Stimulated activated CD4-positive, alpha-beta T cell treated with anti-CD3 and anti-CD28 coated beads, Interleukin-2, amount 100 ng/mL, for 24 hours (primary cell): ENCODE measurements at places on chromosomes 3 and 15.
A peak's percentile ranks its signal among the peaks of the same experiment; 100 is the strongest.

DNA sequence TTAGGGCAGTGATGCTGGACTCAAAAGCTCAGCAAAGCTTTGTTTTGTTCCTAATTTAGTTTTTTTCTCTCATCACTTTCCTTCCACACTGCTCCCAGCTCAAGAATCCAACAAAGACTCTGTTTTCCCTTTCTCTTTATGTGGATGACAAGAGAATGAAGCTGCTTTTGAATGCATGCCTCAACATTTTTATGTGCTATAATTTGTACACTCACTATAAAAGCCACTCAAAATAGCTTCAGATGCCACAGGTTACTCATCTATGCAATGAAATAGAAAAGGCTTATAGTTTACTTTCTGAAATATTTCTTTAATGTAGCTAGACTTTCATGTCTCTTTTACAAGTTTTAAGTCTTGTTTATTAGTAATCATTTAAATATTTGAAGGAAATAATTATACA, 714.9 kb downstream of the OTOL1 start:
- no peak for DNase-seq

DNA sequence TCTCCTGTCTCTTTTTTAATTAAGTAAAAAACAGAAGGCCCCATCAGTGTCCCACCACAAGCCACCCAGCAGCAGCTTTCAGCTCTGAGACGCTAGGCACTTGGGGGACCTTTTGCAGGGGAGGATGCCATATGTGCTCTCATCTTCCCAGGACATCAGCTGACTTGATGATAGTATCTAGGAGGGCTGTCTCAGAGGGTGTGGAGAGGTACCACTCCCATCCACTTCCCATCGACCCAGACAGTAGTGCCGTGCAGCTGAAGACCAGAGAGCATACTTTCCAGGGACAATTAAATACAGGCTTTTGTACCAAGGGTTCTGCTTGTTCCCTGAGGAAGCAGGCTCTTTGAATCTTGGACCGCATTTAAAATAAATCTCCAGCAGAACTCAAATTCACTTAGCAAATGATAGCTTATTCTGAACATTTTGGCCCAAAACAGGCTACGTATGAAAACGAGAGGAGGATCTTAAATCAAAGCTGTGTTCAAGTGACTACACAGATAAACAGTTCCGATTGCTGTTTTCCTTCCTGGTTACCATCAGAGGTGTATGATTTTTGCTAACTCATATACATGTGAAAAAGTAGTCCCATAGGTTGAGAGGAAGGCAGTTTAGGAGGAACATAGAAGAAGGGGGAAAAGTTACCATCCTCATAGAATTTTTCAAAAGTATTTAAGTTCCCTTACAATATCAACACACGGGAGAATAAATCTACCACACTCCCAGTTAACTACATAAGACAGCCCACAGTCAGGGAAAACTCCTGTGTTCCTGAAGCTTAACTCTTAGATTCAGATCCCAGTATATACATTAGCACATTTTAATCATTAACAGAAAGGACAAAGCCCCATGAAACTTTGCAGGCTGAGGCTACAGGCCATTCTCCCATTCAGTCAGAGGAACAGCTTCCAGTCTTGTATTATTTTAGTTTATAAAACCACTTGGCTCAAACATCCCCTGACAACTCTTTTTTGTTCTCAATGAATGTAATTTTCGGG, 9.5 kb downstream of the WNT5A start:
- no peak for DNase-seq

GRCh38 chr3:27971600-27971999, 249.5 kb upstream of the EOMES start:
- DNase-seq = no peak

DNA sequence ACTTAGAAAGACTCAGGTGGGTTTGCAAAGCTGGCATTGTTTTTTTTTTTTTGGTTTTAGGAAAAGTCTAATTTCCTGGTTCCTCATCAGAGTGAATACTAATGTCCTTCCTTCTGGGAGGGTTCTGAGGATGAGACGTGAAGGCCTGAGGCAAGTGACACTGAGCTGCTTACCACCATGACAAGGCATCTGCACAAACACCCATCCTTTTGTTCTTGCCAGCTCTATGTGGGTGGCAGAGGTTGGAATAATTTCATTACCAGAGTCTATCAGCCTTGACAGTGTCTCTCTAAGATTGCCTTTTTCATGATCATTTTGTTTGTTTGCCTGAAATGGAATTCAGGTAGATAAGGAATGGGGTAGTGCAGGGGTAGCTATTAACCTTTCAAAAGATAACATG, 17.1 kb downstream of the RTP4 start:
- DNase-seq = no peak

GRCh38 chr3:127690823-127691452, 18.2 kb downstream of the ABTB1 start:
- no peak for DNase-seq

DNA sequence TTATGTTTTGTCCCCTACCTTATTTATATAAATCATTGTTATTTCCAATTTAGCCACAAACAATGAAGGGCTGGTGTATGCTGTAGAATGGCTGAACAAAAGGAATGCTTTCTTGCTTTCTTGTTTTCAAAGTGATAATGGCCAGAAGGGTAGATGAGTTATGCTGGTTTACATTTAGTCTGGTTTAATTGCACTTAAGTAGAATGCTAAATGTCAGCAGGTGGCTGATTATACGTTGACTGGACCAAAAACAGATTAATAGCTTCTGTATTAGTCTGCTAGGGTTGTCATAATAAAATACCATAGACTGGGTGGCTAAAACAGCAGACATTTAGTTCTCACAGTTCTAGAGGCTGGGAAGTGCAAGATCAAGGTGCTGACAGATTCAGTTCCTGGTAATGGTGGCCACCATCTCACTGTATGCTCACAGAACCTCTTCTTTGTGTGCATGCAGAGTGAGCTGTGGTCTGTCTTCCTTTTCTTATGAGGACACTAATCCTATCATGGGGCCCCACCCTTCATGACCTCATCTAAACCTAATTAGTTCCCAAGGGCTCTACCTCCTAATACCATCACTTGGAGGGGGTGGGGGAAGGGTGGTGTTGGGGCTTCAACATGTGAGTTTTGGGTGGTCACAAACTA, 17.1 kb upstream of the XIRP1 start:
- DNase-seq = no peak

GRCh38 chr3:53665608-53666425, 171.4 kb downstream of the CACNA1D start:
- DNase-seq = no peak

GRCh38 chr3:190124067-190124466, 3.4 kb upstream of the P3H2 start:
- no peak for DNase-seq

DNA sequence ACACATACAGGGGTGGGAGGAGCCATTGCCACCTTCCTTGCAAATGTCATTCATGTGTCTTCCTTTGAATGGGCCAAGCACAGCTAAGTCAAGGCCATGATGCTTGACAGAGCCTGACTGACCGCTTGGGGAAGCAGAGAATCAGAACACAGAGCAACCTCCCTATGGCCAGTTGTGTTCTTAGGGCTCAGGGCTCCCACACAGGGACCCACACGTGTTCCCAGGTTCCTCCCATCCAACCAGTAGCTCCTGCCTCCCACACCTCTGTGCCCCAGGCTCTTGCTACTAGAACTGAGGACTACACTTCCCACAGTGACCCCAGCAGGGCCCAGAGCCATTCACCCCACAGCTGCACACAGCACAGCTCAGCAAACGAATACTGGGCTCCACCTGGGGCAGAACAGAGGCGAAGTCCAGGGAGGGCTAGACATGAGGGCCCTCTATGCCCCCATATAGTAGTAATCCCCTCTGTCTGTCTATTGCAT, 42.9 kb downstream of the KLF15 start:
- DNase-seq = no peak

- no peak for DNase-seq
Measured at GRCh38 chr3:105672996-105673395, 195.8 kb downstream of the CBLB start.

DNA sequence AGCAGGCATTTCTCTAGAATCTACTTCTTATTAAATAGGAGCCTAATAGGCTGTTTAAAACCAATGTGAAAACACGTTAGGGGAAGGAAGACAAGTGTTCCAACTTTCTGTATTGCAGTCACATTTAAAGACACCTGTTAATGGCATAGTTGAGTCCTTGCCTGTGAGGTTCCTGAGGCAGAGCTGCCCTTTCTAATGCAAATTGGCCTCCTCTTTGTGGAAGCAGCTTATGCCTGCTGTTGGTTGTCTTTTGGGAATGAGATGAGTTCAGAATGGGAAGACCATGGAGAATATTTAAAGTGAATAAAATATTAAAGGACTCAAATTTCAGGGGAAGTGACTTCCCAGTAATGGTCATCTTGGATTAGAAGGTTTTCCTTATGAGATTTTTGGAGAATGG, 51.2 kb downstream of the NEK11 start:
- DNase-seq = no peak

- DNase-seq = no peak
Measured at GRCh38 chr3:138642226-138642926, 33.8 kb downstream of the FAIM start.

DNA sequence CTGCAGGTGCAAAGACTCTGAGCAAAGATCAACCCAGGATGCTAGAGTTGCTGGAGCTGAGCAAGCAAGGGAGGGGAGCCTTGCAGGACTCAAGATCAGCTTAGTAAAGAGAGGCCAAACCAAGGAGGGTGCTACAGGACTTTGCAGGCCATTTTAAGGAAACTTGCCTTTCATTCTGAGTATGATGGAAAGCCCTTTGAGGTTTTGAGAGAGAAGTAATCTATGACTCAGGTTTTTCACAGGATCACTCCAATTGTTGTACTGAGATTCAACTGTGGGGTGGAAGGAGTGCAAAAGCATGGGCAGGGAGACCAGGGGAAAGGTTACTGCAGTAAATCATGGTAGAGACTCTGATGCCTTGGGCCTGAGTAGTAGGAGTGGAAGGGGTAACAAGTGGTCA, 260.4 kb upstream of the GPR149 start:
- DNase-seq = no peak

DNA sequence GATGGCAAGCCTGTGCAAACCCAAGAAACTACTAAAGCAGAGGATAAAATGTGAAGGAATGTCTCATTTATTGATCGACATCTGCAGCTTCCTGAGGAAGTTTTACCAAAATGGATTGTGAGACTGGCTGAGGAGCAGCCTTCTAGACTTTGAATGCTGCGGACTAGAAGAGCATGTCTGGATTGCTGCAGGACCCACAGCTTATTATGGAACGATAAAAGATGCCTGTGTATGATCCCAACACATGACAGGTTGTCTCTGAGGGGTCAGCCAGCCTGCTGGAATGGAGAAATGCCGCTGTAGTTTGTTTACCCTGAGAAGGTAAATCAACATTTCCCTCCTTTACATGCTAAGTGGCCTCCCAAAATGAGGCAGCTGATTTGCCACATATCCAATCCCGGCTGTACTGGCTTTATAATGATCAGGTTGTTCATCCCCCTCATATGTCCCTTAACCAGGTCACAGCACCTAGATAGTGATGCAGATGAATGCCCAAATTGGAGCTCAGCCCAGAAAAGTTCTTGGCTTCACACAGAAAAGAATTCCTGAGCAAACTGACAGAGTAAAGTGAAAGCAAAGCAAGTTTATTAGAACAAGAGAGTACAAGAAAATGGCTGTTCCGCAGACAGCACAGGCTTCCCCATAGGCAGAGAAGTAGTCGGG, 63.9 kb downstream of the IL12A start:
- DNase-seq = no peak

- DNase-seq = no peak
Measured at GRCh38 chr3:197082871-197083270, 53.3 kb upstream of the MELTF start.

- no peak for DNase-seq
Measured at GRCh38 chr3:117079997-117080396, 370.4 kb downstream of the TUSC7 start.

DNA sequence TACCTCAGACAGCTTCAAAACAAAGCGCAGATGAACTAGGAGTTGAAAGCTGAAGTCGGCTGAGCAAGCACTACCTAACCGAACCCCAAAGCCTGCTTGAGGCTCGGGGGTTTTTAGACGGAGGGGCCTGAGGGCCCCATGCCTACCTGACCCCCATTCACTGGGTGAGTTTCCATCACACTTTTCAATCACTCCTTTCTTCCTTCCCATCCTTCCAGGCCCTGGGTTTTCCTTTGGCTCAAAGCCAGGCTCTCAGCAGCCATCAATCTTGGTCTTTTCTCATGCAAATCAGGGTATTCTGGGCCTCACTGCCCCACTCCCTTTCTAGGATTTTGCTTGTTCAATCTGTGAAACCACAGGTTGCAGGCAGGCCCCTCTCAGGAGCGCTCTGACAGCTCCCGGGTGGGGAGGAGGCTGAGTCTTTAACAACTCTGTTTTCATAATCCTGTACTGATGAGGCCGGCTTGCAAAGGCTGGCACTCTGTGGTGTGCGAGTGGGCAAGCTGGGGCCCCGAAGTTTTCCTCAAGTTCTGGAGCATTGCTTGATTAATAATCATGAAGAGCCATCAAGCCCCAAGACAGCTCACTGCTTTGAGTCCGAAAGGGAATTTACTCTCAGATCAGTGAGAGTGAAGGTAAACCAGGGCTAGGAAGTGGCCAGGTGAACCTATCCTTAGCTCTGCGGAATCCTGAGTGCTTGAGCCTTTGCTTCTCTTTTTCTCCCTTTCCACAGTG, 97.6 kb downstream of the FRMD4B start:
- DNase-seq = peak; percentile 66

- no peak for DNase-seq
Measured at GRCh38 chr15:66994927-66995656, 70.3 kb upstream of the SMAD3 start.

DNA sequence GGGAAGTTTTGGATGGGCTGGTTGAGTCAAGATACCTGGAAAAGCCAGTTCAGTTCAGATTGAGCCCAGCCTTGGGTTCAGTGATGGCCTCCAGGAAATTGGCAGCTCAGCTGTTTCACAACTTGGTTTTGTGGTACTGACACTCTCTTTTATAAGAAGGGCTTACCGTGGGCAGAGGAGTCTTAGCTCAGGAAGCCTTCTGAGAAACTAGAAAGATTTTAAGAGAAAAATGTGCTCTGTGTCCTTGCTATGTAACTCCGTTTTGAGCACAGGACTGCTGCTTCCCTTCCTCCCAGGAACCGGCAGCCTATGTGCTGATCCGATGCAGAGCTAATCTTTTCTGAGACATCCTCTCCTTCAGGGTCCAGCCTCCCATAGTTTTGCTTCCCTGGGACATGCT, 46.6 kb upstream of the RASGRP1 start:
- DNase-seq = peak; percentile 42

DNA sequence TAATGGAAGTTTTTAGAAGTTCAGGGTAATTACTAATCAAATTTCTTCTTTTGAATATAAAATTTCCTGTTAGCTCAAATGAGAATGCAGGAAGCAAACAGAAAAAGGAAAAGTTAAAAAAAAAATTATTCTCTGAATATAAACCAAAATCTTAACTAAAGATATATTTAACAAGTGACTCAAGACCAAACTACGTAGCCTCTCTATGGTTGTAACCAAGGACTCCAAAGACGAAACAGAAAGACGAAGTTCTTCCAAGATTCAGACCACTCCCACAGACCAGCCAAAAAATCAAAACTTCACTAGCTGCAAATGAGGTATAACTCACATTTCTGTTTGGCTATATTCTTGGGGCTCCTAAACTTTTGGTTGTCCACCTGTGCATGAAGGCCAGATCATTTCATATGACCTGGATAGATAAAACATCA, 846.5 kb upstream of the ALCAM start:
- DNase-seq = no peak

- no peak for DNase-seq
Measured at GRCh38 chr3:196440041-196440537, 7.9 kb upstream of the UBXN7 start.
